MCF 10A (cell line): ENCODE measurements at places on chromosomes 12 and 14.
A peak's percentile ranks its signal among the peaks of the same experiment; 100 is the strongest.

- no peak for DNase-seq
Measured at GRCh38 chr14:35506927-35507326, 27.0 kb upstream of the INSM2 start.

- no peak for DNase-seq
Measured at GRCh38 chr14:49858383-49858782, 5.8 kb upstream of the NEMF start.

DNA sequence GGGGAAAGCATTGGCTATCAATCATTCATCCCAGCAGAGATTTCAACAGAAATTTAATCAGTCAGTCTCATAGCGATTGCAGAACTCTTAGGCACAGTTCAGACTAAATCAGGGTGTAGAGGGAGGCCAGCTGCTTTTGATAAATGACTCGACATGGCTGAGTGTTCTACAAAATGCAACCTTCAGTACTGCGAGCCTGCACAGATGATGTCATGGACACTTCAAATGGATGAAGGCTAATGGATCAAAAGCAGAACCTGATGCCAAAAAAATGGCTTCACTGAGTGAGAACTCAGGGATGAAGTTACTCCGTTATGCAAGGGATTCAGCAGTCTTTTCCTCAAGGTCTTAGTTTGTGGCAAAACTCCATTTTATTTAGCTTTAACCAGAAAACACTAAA is 167.3 kb downstream of the DACT1 start:
- DNase-seq, result no peak

- DNase-seq, result no peak
Measured at GRCh38 chr12:82565966-82566365, 120.7 kb upstream of the TMTC2 start.

DNA sequence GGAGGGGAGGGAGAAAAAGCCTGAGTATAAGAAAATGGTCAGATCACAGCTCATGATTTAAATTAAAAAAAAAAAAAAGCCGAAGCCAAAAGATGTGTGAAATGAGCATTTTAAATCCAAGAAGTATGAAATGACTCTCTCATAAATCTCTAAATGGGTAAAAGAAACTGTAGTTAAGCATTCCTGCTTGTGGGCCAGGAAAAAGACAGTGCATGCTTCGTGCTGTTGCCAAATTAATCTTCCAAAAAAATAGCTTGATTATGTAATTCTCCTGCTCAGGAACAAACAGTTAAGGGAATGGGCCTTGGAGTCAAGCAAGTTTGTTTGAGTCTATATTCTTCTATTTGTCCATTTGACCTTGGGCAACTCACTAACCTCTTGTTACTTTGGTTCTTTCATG is 325.4 kb upstream of the SEL1L start:
- no peak for DNase-seq

DNA sequence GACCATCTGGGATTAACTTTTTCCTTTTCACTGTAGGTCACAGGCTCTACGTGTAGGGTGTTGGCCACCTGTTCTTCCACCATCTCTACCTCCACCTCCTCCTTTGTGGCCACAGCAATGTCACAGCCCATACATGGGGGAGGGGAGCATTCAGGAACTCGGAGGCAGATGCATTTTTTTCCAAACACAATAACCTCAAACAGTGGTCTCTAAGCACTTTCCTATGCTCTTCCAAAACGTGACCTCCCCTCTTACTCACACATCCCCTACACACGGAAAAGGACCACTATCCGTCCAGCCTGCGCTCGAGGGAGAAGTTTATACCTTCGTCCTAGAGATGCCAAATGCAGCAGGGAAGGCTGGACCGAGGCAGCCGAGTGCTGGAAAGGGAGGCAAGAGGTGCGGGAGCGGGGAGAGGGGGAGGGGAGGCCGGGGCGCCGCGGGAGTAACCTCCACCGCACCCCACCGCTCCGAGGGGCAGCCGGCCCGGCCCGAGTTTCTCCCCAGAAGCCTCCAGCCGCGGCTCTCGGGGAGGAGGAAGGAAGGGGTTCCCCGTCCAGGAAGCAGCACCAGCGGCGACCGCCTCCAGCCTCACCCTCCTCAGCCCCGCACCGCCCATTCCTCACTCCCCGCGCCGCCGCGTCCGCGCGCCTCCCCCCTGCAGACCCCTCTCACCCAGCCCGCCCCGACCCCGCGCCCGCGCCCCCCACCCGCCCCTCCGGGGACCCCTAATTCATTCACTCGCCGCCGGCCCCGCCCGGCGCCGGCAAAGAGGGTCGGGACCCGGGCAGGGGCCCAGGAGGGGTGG is 594 bp downstream of the KRAS start:
- peak; percentile 26 for DNase-seq

DNA sequence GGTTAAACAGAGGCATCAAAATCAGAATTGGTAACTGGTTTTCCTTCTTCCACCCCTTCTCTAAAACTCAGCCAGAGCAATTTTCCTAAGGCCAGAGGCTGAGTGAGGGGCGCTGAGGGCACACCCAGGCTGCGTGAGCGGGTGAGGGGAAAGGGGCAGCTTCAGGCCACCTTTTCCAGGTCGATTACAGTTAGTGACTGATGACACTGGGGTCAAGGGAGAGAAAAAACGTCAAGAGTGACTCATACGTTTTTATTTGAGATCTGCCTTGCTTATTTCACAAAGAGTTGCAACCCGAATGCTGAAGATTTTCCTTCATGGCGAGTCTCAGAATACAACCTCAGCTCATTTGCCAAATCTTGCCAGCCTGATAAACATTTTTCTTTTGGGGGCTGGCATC is 46.7 kb upstream of the EVL start:
- DNase-seq, result no peak

GRCh38 chr12:71465796-71466195 is 26.2 kb downstream of the LGR5 start:
- peak; percentile 30 for DNase-seq

- no peak for DNase-seq
Measured at GRCh38 chr12:9243999-9244649, 35.9 kb upstream of the PZP start.

GRCh38 chr12:51318846-51319599 is 5.0 kb downstream of the BIN2 start:
- peak; percentile 37 for DNase-seq

DNA sequence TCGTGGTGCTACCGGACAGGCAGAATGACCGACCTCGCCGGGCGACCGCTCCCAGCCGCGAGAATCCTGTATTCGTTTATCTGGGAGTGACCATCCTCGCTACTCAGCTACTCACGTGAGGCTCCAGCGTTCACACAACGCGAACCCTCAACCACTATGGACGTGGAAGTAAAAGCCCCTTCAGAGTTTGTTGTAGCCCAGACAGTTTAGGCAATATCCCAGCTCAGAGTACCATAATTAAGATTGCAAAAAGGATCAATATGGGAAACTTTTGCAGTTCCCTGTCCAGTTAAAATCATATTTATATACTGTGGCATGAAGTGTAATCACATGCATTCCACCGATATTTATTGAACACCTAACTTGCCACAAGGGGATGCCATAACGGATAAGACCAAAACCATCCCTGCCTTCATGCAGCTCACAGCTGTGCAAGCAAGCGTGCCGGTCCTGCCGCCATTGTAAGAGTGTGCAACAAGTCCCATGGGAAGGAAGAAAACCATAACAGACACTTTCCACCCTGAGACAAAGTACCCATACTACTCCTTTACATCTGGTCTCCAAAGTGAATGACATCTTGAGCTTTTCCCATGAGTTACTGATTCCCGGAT is 938 bp upstream of the MAX start:
- DNase-seq, result peak; percentile 13

- peak; percentile 20 for DNase-seq
Measured at GRCh38 chr14:32343926-32344430, 14.9 kb downstream of the AKAP6 start.

- no peak for DNase-seq
Measured at GRCh38 chr14:57870686-57871457, 5.0 kb upstream of the SLC35F4 start.

GRCh38 chr12:31589598-31589903 is 1.4 kb downstream of the DENND5B start:
- no peak for DNase-seq

DNA sequence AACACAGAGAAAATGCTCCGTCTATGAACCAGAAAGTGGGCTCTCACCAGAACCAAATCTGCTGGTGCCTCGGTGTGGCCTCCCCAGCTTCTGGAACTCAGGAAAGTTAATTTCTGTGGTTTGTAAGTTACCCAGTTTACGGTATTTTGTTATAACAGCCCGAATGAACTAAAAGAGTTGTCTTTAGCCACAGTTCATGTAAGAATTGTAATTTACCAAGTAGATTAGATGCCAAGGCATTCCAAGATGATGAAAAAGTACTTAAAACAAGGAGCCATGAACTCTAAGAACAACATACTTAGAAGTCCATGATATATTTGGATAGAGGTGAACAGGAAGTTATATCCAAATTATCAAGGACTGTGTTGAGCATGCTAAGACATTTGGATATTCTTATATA is 259.9 kb upstream of the GARIN6 start:
- no peak for DNase-seq

DNA sequence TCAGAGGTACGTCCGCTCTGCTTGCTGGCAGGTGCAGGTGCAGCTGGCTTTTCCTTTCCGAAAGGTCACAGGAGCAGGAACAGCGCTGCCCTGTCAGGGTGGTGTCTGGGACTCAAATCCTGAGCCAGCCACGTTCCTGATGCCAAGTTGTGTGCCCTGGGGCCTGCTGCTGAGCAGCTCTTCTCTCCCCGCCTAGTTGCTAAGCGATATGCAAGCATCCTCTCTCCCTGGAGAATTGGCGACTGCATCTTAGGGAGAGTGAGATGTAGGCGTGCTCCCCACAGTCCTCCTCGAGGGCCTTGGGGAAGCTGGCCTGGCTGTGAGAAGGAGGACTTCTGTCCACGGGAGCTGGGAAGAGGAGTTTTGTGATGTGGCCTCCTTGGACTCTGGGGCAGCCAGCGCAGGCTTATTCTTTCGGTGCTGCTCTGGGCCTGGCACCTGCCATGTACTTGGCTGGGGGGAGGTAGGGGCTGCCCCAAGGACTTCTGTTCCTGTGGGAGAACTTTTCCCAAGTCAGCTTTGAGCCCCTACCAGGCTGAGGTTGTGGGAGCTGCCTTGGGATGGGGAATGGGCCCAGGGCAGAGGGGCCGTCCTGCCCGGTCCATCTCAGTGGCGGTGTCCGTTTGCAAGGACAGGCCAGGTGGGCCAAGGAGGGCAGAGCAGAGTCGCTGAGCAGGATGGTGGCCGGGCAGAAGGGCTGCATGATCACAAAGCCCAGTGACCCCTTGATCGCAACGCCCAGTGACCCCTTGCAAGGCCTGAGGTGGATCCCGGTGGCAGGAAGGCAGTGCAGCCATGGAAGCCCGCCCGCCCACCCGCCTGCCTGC is 183.5 kb downstream of the ADGRD1 start:
- DNase-seq, result no peak

DNA sequence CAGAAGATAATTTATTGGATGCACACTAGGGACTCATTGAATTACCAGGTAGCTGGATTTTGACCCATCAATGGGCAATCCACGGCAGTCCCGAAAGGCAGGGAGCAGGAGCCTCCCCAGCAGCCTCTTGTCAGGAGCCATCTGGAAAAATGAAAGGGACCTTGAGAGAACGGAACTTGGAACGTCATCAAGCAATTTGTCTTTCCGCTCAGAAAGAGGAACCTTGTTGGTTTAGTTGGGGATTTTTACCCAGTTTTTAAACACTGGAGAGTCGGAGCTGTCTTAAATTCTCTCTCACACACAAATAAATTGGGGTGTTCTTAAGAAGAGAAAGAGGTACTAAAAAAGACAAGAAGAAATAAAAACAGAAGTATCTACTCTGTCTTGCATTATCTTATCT is 1351.7 kb upstream of the TMEM132C start:
- DNase-seq, result no peak

- DNase-seq, result no peak
Measured at GRCh38 chr12:45326358-45326975, 110.6 kb downstream of the ANO6 start.

DNA sequence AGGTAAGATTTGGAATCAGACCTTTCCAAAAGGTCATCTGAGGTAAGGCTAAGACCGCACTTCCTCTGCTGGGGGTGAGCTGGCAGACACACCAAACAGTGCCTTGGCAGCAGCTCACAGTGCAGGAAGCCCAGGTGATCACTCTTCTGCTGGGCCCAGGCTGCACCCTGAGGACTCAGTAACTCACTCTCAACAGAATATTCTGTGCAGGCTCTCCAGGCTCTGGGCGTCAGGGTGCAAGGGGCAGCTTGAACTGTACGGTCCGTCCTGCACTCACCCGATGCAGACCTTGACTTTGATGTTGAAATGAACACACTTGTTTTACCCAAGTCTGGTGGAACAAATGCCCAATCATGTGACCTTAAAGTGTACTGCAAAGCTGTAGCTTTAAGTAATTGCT is 6.0 kb downstream of the ALKBH2 start:
- DNase-seq, result no peak

GRCh38 chr14:54589843-54590242 is 22.9 kb downstream of the SAMD4A start:
- no peak for DNase-seq

- no peak for DNase-seq
Measured at GRCh38 chr12:94265539-94265938, 117.2 kb downstream of the PLXNC1 start.

DNA sequence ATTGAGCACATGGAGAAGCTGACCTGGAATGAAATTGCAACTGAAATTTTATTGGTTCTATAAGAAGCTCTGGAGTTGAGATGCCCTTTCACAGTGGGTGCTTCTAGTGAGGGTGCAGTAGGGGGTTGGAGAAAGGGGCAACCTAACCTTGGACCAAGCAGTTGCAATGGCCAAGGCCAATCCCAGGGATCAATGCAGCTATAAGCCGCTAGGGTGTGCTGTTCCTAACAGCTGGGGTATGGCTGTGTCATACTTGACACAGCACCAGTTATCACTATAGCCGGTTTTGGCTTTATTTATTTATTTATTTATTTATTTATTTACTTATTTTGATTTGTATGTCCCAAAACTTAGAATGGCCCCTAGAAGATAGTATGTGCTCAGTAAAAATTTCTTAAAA is 505.9 kb downstream of the FLRT2 start:
- DNase-seq, result peak; percentile 29

DNA sequence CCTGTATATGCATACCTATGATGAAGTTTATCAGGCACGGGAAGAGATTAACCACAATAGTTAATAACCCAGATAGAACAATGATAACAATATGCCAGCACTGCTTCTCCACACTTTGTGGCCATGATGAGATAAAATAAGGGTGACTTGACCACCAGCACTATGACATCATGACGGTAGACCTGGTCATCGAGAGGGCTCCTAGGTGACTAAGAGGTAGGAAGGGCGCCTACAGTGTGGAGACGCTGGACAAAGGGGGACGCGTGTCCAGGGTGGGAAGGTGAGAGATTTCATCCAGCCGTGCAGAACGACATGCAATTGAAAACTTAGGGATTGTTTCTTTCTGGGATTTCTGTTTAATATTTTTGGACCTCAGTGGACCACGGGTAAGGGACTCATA is 221.8 kb upstream of the RTL1 start:
- no peak for DNase-seq

- peak; percentile 49 for DNase-seq
Measured at GRCh38 chr12:54019091-54019811, 9.0 kb upstream of the HOXC6 start.

DNA sequence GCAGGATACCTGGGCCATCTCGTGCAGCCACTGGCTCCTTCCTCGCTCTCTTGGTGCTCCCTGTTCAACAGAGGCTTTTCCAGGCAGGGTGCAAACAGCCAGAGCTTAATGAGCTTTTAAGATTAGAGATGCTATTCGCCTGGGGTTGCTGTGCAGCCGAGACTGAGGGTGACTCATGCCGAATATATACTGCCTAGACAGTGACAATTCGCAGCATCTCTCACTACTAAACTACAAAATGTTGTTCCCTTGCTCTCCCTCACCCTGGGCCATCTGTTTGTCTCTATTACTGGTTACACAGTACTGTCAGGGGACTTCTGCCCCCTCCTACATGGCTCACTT is 26.0 kb upstream of the TESC start:
- DNase-seq, result no peak
